ENCODE measurements at places on chromosomes 7 and 10.
A peak's percentile ranks its signal among the peaks of the same experiment; 100 is the strongest.

DNA sequence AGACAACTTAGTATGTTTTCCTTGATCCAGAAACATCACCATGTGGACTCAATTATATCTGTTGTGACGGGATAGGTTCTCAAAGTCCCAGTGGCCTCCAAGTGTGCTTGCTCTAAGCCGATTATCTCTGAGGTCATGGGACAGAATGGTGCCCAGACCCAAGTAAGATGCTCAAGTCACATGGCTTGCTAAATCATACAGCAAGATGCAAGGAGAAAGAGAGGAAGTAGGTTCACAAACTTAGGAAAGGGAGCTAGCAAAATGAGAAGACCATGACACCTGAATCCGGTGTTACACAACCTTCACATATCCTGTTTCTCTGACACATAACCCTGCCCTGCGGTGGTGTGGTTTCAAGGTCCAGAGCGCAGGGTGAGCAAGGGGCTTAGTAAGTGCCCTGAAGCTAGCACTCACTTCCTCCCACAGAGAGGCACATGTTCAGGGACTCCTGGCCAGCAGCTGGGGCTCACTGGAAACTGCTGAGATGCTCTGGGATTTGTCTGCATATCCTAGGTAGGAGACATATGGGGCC, 590.9 kb upstream of the ANKRD30A start:
- no peak for DNase-seq

GRCh38 chr10:89281606-89282395, 20.0 kb upstream of the IFIT2 start:
- DNase-seq: no peak

DNA sequence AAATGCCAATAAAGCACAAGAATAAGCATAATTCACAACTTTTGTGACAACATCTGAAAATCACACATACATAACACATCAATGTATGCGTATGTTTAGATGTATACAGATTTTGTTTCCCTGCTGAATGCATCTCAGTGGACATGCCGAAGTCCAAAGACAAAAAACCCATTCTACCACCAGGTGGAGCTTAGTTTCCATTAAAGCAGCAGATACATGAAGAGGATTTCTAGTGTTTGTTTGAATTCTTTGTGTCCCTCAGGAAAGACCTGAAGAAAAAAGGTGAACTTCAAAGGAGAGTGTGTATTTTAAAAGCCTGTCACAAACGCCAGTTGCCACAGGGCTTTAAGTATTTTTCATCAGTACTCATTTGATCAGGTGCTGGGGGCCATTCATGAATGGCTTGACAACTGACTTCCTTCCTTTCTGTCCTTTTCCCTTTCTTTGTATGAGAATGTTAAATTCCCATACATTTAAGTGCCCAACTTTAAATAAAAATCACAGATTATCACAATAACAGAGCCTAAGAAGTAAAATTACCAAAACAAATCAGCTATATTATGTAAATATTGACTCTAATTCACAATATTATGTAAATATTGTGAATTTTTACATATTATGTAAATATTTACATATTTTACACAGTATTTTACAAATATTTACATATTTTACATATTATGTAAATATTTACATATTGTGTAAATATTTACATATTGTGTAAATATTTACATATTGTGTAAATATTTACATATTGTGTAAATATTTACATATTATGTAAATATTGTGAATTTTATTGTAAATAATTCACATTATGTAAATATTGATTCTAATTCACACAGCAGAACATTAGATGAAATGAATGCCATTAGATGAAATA, 343.0 kb downstream of the CRPPA start:
- DNase-seq: no peak

GRCh38 chr10:6659451-6659850, 79.4 kb upstream of the PRKCQ start:
- DNase-seq: no peak

DNA sequence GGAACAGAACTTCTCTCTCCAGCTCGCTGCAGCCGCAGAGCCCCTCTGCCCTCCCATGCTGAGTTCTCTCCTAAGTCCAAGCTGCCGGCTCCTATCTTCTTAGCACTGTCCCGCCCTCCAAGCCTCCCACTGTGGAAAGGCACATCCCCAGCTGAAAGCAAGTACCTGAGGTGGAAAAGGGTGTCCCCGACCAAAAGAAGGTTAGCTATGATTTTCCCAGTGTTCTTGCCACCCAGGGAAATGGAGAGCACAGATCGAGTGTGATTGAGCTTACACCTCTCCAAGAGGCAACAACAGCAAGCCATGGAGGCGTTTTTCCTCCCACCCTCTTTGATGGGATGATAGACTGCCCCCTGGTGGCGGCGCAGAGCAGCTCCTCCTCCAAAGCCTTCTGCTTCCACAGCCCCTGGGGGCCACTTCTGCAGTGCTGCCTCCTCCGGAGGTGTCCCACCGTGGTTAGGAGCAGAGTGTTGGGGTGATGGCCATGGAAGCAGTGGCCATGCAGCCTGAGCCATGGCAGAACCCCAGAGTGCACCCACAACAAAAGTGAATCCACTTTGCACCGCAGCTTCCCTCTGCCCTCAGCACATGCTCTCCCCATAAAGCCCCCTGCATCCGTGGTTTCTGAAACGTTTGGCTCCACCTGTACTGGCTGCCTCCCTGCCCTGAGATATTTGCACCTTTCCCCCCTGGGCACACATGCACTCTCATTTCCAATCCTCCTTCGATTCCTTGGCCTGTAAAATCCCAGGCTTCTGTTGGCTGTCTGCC, 143.1 kb upstream of the STK17A start:
- no peak for DNase-seq

DNA sequence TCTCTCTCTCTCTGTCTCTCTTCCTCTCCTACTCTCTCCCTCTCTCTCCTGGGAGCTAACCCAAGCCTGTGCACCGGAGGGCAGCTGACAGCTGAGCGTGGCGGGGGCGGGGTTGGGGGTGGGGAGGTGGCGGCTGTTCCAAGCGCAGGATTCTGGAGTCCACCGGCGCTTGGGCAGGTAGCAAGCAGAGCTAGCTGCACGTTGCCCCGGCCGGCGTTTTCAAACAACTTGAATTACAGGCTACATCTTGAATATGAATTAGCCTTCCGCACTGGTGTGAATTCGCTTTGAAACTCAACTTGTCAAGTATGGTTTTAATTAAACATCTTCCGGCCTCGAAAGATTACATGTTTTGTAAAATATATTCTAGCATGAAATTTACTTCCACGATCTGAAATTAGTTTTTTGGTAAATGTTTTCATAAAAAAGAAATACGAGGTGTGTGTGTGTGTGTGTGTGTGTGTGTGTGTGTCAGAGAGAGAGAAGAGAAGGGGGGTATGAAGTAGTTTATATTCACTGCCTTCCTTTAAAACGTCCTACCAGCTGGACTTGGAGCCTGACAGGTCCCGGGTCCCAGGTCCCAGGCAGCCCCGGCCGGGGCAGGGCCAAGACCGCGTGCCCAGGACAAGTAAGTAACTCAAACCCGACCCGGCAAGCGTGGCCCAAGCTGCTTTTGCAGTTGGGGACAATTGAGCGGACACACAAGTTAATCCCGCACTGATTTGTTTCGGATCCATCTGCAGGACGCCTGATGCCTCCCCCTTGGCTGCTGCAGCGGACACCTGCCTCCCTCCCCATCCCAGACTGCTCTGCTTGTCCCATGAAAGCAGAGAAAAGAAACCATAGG, 9.0 kb upstream of the DLX6 start:
- no peak for DNase-seq

- no peak for DNase-seq
Observed at GRCh38 chr7:83550100-83550499, 98.8 kb downstream of the SEMA3E start.

GRCh38 chr7:2299870-2300512, 14.2 kb downstream of the SNX8 start:
- no peak for DNase-seq

GRCh38 chr7:150378115-150378852, 846 bp upstream of the ZNF775 start:
- peak; percentile 74 for DNase-seq

GRCh38 chr10:26259341-26259740, 42.8 kb downstream of the GAD2 start:
- no peak for DNase-seq

- DNase-seq: no peak
Observed at GRCh38 chr7:15845868-15846267, 159.4 kb upstream of the MEOX2 start.

DNA sequence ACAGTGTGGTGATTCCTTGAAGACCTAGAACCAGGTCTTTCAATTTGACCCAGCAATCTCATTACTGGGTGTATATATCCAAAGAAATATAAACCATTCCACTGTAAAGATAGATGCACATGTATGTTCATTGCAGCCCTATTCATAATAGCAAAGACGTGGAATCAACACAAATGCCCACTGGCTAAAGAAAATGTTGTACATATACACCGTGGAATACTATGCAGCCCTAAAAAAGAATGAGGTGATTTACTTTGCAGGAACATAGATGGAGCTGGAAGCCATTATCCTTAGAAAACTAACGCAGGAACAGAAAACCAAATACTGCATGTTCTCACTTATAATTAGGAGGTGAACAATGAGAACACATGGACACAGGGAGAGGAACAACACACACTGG, 278.0 kb upstream of the KCND2 start:
- DNase-seq: no peak

DNA sequence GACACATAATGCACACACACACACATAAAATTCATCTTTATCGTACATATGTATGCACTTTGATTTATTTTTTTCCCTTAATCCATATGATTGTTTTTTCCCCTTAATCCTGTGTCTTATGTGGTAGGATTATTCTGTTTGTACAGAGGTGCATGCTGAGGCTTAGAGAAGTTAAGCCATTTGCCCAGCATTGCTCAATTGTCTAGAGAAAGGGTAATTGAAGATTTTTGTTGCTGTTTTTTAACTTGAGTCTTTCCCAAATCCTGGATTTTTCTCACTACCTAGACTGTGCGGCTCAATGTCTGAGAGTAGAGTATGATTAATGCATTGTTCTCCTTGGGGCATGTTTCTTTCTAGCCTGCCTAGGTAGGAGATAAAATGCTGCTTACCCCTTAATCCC, 35.0 kb downstream of the WBP1L start:
- DNase-seq: no peak

GRCh38 chr7:150897502-150898474, 45.5 kb downstream of the AOC1 start:
- DNase-seq: no peak

Data from right atrium auricular region (tissue), 2 donors.